ENCODE measurements at places on chromosomes 5 and 9.

DNA sequence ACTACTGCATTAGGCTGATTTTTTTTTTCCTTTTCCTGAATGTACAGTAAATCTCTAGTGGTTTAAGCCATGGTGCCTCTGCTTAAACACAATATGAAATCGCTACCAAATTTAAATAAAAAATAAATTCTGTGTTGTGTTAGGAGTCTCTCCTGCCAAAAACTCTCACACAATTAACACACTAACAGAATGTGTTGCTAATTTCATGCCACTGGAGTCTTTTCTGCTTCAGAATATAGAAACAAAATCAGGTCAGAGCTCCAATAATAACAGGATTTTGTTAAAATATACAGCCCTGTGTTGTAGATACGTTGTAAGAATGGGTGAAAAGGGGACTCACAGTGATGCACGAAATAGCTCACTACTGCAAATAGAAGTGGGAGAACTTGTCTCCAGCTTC lies 398.8 kb downstream of the ZSWIM6 start:
- no peak for DNase-seq

DNA sequence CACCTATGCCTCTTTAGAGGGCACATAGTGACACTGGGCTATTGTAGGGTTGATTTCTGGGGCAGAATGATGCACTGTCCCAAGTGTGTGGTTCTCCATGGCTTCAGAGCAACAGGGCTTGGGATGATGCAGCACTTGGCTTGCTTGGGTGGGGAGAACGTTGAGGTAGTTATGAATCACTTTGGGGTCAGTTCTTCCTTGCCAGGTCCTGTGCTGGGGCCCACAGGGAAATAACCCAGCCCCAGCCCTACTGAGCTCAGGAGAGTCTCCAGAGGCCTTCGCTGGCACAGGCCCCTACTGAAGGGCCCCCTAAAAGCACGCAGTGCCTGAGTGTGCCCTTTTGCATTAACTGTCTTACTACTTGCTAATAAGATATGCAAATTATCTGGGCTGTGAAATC lies 24.2 kb downstream of the JADE2 start:
- no peak for DNase-seq

DNA sequence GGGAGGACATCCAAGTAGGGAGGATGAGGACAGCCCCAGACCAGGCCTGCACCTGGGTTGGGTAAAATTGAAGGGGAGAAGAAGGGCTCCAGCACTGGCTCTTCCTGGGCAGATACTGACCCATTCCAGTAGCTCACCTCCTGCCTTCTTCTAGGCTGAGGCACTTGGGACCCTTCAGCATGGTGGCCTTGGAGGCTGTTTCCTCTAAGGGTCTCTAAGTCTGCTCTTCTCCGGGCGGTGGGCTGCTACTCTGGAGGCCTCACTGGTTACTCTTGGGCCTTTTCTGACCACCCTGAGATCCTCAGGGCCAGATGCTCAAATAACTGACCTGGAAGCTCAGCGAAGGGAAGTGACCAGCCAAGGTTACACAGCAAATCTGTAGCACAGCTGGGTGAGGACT lies 2.8 kb upstream of the TIFAB start:
- no peak for DNase-seq

DNA sequence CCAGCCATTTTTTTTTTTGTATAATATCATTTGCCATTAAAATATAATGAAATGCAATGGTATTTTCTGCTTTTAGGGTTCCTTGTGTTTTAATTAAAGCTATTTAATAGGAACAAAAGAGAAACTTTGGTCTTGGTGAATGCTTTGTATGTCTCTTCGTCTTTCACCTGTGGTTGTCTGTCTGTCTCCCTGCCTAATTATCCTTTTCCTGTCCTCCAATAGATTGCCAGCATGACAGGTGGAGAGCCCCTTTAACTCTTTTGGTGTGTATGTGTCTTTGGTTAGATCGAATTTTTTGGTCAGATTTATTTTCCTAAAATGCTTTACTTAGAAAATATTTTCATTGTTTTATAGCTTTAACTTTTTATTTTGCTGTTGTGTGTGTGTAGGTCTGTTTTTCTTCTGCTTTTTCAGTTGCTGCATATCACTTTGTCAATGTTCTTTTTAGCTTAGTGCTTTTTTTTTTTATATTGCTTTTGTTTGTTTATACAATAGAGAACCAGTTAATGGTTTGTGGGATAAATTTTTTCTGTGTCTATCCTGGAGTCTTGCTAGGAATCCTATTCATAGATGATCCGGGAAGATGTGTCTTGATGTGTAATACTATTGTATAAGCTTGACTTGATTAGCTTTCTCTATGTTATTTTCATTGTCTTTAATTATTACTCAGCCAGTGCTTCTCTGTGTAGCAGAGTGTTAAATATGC lies 8.6 kb downstream of the CHMP5 start:
- no peak for DNase-seq

- DNase-seq = no peak
These were observed 17.9 kb upstream of the QRFP start for GRCh38 chr9:130914417-130915095.

GRCh38 chr9:17005056-17005823 lies 129.6 kb upstream of the CNTLN start:
- DNase-seq = no peak

DNA sequence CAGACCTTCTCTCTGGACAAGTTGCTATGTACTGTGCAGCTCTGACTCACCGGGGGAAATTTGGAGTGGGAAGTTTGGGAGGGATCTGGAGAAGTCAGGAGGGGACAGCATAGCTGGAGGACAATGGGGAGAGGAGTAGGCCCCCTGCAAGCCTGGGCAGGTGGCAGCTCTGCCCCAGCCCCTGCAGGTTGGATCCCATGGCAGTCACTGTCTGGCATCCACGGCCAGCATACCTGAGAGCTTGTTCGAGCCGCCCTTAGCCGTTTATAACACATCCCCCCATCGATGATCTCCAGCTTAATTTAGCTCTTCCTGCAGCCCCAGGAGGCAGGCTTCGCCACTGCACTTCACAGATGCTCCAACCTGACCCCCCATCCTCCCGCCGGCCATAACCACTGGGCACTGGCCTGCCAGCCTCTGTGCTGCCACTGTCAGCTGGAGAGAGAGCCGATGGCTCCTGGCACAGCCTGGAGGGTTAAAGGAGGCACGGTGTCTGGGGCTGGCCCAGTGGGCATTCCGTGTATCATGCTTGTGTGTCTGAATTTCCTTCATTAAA lies 57.7 kb upstream of the RNU6ATAC start:
- no peak for DNase-seq

DNA sequence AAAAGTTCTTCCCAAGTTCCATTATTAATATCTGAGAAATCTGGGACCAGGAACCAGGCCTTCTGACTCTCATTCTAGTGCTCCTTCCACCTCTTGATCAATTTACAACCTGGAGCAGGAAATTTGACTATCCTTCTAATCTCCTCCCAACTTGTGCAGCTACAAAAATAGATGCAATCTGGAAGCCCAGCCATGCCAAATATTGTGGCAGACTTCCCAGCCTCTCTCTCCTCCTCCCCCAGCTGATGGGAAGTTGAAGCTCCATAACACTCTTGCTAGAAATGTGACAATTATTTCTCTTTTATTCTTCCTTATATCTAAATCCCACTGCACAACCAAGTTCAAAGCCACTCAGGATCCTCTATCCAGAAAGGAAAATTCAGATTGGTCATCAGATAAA lies 252.1 kb downstream of the SEC61B start:
- DNase-seq = no peak

GRCh38 chr5:88979726-88980125 lies 96.7 kb upstream of the MEF2C start:
- DNase-seq = no peak

- DNase-seq = no peak
These were observed 64.7 kb downstream of the FRMD3 start for GRCh38 chr9:83473488-83473971.

Data from stimulated activated CD8-positive, alpha-beta memory T cell treated with anti-CD3 and anti-CD28 coated beads, Interleukin-4, amount 100 ng/mL, for 48 hours (primary cell).